ENCODE measurements at places on chromosomes 6 and 20.

GRCh38 chr6:85482206-85482904 is 32.5 kb downstream of the NT5E start:
- no peak for DNase-seq

DNA sequence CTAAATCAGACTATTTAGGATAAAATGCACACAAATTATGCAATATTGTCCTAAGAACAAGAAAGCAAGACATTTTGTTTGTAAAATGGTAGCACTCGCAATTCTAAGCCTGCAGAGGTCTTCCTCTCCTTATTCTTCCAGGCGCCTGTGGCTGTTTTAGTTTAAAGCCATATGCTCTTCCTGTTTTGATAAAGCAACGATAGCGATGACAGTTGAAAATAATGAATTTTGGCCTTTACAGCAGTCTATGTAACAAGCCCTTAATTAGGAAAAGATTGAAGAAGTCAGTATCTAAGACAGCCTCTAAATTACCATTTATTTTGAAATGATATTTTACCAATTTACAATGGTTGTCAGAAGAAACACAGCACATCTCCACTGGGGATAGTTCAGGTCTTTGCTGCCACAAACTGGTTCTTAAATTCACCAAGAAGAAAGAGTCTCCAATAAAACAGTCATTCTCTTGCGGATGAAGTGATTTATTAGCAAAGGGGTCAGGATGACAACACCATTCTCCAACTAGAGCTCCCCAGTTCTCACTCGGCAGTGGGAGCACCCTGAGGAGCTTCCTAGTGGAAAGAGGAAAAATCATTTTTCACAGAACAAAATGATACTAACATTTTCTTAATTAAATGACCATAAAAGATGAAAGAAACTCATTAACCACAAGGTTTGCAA is 21.4 kb downstream of the UBE3D start:
- DNase-seq, result no peak

GRCh38 chr6:139531148-139532115 is 157.0 kb upstream of the CITED2 start:
- DNase-seq, result no peak

DNA sequence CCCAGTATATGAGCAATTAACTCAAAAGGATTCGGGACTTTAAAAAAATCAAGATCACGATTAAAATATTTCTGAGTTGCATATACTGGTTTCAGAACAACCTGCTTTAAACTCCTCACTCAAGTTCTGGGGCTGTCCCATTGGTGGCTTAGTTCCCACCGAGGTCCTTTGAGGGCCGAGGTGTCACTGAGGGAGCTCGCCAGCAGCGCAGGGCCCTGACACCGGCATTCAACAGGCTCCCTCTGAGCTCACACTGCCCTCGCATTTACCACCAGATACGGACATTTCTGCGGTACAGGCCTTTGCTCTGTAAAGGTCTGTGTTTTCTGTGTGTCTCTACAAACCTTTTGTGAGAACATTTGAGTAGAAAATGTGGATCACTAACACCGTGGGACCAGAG is 24.4 kb upstream of the BNIP5 start:
- no peak for DNase-seq
